ENCODE measurements at places on chromosomes 5 and 9. TPM values are rescaled to one million over a fixed set of nuclear protein-coding genes. Genes with fewer than 3 reads are reported as not detected.
A peak's percentile ranks its signal among the peaks of the same experiment; 100 is the strongest.

- DNase-seq = no peak
These were observed 31.2 kb upstream of the SLC28A3 start for GRCh38 chr9:84371737-84372136.

CDH12 gene
- total RNA-seq = not detected

GRCh38 chr9:107760469-107761242, 271.1 kb upstream of the KLF4 start:
- no peak for DNase-seq

GRCh38 chr5:68224509-68225187, 9.1 kb downstream of the PIK3R1 start:
- DNase-seq = no peak

DNA sequence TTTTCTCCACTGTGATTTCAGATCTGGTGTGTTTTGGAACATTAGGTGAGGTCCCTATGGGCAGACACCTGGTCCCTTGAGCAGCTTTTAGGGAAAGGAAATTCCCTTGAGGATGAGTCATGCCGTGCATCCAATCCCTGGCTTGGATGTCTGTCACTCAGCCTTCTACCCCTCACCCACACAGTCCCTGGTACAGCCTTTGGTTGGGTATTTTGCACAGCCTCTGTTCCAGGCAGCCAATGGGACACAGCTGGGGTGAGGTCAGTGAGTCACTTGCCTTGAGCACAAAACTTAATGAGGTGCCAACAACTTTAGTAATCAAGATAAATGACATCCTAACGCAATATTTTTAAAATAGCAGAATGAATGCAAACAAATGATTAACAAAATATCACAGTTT, 22.7 kb upstream of the SVEP1 start:
- DNase-seq = no peak

DNA sequence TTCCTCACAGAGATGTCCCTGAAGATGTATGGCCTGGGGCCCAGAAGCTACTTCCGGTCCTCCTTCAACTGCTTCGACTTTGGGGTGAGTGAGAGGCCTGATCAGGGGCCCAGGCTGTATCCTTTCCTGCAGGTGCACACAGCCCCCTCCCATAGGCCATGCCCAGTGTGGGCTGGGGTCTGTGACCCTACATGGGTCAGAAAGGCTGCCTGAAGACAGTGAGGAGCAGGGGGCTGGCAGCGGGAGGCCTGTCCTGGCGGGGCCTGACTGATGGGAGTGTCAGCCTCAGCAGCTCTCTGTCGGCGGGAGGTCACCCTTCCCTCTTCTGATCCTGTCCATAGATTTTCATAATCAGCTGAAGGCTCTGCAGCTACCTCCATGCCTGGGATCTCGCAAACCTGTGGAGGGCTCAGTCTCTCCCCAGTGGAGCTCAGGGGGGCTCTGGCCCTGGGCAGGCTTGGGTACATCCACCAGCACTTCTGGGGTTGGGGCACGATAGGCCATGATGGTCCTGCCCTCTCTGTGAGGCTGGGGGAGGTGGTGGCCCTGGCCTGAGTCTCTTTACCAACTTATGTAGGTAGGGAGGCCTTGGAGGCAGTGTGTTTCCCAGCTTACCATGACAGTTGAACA, 98.5 kb downstream of the CACNA1B start:
- no peak for DNase-seq

DNA sequence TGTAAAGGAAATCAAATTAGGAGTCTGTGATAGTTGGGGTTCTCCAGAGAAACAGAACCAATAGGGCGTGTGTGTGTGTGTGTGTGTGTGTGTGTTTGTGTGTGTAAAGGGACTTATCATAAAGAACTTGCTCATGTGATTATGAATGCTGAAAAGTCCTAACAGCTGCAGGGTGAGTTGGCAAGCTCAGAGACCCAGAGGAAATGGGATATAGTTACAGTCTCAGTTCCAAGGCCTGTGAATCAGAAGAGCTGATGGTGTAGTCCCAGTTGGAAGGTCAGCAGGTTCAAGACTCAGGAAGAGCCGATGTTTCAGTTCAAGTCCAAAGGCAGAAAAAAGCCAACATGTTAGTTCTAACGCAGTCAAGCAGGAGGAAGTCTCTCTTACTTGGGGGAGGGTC, 214.2 kb downstream of the ELAVL2 start:
- no peak for DNase-seq

DNA sequence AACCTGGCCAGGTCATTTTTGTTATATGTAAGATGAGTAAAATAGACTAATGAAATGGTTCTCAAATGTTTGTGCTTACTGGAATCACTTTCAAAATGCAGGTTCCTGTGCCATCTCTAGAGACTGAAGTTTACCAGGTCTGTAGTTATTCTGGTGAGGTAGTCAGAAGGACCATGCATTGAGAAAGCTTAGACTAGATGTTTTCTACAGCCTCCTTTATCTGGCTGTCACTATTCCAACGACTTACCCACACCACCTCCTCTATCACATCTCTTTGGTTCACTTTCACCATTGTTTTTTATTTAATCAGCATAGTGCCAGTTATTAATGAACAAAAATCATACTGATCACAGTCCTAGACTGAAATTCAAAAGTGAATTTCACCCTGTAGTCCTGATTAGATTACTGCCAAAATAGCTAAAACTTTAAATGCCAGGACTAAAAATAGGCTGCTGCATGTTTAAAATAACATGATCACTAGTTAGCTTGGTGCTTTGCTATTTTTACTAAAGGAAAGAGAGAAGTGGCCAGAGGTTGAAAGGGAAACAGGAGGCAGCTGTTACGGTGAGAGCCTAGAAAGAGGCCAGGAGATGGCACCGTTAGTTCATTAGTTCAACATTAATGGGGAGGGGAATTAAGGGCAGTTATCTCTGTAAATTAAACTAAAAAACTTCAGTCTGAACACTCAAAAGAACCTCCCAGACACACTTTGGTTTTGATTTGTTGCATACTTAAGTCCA, 13.9 kb upstream of the FNIP1 start:
- peak; percentile 31 for DNase-seq

DNA sequence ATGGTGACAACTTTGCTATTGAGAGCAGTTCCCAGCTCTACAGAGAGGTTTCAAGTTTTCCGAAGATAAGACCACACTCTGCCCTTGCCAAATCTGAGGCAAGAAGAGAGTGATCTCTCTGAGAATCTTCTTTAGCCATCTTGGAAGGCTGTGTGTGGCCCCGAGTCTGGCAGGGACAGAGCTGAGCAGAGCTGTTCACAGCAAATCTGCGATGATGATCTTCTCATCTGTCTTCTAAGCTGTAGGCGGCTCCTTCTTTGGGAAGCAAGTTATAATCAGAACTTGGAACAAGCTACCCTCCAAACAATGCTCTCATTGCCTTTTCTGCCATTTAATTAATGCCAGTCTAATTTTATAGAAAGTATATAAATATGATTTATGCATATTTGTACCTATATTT, 379.0 kb upstream of the MEF2C start:
- DNase-seq = no peak

SYNPO gene
- total RNA-seq = 0.05 TPM

DNA sequence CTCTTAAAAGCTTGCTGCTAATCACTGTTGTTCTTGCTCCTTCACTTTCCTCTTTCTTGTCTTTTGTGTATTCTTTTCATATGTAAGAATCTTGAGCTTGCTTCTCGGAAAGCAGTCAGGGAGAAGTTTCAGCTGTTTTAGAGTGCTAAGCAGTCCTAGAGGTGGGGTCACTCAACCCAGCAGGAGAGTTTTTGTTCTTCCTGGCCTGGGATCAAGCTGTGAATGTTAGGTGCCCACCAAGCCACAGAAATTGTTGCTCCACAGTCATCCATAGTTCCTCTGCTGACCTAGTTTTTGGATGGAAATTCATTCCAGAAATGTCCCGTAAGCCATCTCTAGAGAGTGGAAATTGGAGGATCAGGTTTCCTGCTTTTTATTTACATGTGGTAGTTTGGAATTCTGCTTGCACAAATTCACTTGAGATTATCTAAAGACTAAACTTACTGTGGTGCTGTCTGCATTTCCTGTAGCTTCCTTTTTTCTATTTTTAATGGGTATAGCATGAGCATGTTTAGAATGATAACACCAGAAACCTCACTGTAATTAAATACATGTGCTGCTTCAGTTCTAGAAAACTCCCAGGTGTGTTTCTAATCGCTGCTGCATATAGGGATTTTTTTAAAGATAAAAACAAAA, 108.7 kb downstream of the MAST4 start:
- DNase-seq = no peak

NDFIP1 gene
- total RNA-seq = 65.2 TPM

GRCh38 chr5:80067016-80067415, 31.9 kb downstream of the THBS4 start:
- no peak for DNase-seq

DNA sequence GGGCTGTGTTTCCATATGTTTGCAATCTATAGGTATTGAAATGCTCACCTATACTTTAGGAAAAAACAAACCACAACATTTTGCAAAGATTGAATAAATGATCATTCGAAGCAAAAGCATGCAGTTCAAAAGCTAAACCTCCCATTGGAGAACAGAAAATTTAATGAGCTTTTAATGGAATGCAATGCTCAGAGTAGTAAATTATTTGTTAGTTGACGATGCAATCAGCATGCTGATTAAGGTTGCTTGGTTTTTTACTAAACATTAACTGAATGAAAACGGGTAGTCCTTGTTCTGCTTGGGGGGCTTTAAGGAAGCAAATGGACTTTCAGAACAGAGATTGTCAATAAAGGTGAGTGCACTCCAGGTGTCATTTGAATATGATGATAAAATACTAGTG, 123.3 kb upstream of the TMEM161B start:
- no peak for DNase-seq

NOXA1 gene
- 0.46 TPM for total RNA-seq

DNA sequence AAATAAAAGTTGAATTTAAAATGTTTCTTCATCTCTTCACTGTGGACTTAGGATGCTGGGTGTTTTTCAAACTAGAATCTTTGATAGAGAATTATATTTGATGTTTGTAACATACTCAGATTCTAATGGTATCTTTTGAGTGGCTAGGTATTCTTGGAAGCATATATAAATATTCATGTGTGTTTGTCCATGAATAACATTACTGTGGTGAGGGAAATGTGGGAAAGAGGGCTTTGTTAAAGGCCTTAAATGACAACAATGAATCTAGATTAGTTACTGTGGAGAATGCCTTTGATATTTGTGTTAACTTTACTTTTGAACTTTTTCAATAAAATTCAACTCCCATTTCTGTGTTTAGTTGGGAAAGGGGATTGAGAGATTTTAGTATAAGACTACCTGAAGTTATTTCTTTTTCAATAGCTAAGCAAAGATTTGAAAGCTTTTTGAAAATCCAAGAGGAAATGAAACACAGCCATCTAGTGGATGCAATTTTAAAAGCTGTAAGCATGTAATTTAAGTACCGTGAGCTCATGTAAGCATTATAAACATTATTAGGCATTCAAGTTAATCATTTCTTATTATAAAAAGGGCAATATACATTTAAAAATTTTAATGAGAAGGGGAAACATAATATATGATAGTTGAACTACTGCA, 69.6 kb downstream of the CCDC171 start:
- no peak for DNase-seq

DNA sequence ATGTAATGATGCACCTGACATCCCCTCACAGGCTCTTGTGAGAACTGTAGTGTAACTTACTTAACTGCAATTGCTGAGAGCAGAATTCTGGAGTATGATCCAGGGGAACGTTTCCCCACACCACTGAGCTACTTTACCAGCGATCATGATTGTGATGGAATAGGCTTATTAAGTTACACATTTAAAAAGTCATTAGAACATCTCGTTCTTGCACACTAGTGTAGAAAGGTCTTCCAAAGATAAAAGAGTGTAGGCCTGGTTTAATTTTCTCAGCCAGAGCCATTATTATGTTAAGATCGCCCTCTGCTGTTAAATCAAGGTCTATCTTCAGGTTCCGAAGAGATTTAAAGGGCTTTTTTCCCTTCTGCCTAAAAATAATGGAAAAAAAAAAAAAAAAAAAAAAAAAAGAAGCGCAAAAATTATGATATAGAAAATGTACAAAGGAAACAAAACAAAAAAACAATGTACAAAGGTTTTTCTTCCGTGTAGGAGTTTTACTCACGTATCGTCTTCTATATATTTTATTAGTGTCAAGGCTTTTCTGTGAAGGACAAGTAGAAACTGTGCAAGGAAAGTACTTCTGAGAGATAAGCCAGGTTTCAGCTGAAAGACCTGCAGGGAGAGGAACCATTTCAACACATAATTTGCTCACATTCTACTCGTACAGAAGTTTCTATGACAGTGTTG, 18.6 kb upstream of the MOB3B start:
- no peak for DNase-seq

DNA sequence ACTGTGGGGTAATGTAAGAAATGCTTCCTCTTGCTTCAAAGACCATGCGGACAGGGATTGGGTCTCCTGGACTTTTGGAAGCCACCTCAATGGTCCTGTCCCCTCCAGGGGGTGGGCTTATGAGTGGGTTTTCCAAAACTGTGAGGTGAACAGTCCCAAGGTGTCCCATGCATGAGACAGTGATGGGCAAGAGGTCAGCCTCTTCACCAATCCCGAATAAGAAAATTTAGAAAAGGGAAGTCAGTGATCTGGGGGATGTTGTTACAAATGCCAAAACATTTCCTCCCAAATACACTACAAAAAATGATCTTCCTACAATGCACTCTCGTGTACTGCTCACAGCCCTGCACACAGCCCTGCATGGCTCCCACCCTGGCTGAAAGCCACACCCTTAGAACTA, 215.7 kb upstream of the TBC1D2 start:
- DNase-seq = no peak

DNA sequence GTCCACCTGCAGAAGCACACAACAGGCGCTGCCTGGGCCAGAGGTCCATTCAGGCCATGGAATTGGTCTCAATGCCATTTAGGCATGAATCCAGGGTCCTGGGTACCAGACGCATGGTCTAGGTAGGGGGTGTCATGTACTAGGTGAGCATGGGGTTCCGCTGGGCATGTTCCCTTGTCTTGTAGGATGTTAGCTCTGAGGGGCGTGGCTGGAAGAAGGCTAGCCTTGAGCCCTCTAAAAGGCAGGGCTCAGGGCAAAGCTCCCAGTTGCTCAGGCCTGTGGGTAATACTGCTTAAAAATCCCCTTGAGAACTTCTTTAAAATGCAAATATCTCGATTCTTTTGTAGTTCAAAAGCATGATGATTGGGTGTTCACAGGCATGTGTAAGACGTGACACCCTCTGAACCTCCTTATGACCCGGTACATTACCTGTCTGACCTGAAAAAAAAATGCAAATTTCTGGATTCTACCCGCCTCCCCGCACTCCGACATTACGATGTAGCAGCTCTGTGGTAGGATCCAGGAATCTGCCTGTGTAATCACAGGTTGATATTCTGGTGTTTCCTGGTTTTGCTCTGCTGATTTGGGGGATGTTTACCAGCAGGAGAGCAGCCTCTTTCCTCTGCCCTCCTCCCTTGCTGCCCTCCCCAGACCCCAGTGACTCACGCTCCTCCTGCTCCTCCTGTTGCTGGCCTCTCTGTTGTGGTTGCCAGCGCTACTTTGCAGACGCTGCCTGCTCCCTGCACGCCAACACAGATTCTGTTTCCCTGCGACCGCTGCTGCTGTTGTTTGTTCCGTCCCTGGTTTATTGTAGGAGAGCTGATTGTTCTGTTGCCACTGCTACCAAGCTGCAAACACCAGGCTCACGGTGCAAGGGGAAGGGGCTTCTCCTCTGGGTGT, 5.7 kb downstream of the TMC1 start:
- peak; percentile 82 for DNase-seq

GRCh38 chr5:72458407-72458806, 48.8 kb downstream of the ZNF366 start:
- no peak for DNase-seq

All from activated CD4-positive, alpha-beta T cell treated with anti-CD3 and anti-CD28 coated beads, Interleukin-2, amount 10 ng/mL, durations not matched to agents 7 days and 5 days (primary cell).